ENCODE measurements at places on chromosomes 2 and 18.

DNA sequence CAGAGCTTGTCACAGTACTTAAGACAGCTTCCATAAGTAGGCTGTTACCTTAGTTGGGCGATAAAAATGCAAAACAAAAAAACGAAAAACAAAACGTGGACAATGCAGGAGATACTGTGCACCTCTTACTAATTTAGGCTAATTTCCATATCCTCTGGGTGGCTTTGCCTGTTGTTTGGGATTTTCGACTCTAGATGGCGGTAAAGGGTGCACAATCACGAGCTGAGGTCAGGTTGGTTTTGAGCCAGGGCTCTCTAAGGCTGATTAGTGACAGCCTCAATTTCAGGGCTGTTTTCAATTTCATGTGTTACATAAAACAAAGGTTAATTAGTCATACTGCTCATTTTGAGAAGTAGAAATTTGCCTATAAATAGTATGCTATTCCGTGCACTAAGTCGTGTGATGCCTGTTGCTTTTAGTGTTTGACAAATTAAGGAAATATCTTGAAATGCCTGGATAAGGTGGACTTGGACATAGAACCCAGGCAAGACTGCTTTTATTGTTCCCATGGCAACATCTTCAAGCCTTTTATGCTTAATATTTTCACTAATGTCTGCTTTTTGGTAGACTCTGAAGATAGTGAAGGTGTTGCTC lies 493.1 kb downstream of the SOCS6 start:
- peak; percentile 5 for DNase-seq

DNA sequence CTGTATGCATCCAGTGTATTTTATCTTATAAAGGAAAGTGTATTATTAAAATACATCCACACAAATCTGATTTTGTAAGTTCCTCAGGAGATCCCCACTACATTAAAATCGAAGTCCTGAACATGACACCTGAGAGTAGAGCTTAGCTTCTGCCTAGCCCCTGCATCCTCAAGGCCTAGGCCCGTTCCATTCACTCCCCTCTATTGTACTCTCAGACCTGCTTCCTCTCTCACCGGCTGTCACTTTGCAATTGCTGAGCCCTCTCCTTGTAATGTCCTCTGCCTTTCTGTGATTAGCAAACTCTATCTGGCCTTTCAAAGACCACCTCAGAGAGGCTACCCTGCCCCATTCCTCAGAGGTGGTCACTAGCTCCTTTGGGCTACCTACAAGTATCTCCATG lies 160.8 kb downstream of the FTCDNL1 start:
- DNase-seq: no peak

GRCh38 chr2:65413106-65413505 lies 19.3 kb downstream of the SPRED2 start:
- DNase-seq: no peak

DNA sequence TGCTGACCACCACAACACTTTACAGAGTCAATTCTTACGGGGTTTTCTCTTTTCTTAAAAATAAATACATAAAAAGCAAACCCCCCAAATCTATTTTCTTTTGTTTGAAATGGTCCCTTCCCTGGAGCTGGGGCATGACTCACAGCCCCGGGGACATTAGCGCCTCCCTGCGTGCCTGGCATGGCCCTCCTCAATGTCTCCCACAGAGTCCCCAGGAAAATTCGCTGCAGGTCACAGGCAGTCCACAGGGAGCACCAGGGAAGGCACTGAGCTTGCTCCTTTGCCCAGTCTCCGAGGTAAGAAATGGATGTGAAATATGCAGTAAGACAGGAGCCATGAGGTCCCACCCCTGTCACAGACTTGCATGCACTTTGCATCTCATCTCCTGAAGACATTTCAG lies 142.5 kb downstream of the LAMA1 start:
- no peak for DNase-seq

DNA sequence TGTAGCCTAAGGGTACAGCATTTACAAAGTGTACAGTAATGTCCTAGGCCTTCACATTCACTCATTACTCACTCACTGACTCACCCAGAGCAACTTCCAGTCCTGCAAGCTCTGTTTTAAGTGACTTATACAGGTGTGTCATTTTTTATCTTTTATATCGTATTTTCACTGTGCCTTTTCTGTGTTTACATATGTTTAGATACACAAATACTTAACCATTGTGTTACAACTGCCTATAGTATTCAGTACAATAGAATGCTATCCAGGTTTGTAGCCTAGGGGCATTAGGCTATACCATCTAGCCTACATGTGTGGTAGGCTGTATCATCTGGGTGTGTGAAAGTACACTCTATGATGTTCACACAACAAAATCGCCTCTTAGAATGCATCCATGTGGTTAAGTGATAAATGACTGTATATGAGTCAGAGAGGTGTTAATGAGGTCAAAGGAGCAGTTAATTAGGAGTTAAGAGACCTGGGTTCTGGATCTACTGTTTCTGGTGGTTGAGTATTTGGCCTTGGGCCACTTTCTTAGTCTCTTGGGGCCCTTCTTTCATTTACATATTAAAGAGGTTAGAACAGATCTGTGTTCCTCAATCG lies 149.1 kb downstream of the GREB1L start:
- peak; percentile 30 for DNase-seq

- no peak for DNase-seq
These were observed 23.4 kb upstream of the SNED1 start for GRCh38 chr2:240974771-240975572.

- DNase-seq: no peak
These were observed 20.1 kb downstream of the PLEKHB2 start for GRCh38 chr2:131125195-131125757.

GRCh38 chr2:239263231-239263630 lies 137.6 kb downstream of the HDAC4 start:
- DNase-seq: no peak

DNA sequence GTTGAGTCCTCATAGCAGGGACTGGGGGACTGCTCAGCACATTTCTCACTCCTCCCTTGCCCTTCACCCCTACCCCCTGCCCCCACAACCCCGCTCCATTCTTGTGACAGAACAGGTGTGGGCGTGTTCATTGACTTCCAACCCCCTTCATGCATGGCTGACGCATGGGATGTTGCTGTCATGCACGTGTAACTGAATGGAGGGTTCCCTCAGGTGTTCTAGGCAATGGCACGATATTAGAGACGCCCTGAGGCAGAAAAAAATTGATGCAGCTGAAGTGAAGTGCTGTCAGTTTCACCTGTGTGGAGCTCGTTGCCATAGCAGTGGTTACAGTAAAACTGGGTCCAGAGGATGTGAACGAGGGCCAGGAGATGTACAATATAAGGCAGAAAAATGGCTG lies 6.5 kb upstream of the THOC1 start:
- DNase-seq: no peak

DNA sequence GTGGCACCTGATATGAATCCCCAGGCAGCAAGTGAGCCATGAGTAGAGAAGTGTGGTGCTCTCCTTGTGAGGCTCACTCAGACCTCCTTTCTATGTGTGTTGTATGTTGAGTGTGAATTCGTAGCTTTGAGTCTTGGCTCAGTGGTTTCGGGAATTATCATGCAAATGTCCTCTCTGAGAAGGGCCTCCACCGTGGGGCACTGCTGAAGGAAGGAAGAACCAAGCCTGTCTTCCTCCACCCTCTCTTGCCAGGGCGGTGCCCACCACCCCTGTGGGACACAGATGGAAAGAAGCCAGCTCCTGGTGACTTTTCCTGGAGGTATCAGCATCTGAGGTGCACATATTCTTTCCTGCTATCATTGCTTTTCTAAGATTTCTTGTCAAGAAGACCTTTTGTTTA lies 156.1 kb downstream of the MYT1L start:
- no peak for DNase-seq

DNA sequence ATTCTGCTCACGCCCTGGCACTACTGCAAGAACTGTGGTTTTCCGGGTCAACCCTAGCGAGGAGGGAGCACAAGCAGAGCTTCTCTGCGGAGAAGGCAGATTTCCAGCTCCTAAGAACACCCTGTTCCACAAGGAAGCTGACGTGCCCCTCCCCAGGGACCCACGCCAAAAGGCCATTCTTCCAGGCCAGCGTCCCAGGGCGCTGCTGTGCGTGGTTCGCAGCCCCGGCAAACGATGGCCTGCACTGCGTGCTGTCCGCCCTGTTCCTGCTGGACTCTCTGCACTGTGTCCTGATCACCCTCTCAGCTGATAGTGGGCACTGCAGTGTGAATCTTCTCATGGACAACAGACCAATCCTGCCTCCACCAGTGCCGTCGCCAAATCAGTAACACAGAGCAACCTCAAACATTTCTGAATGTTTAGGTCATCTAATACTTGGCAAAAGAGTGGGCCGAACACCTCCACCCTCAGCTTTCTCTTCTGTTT lies 49.1 kb downstream of the ADI1 start:
- DNase-seq: no peak

- no peak for DNase-seq
These were observed 539 bp downstream of the CYP27A1 start for GRCh38 chr2:218782528-218782844.

All from stromal cell of bone marrow (primary cell).